Left colon (tissue), 2 donors: ENCODE measurements at places on chromosomes 3 and 15.
A peak's percentile ranks its signal among the peaks of the same experiment; 100 is the strongest.

- peak; percentile 84 for DNase-seq
Measured at GRCh38 chr15:31327669-31328427, 1.2 kb downstream of the KLF13 start.

DNA sequence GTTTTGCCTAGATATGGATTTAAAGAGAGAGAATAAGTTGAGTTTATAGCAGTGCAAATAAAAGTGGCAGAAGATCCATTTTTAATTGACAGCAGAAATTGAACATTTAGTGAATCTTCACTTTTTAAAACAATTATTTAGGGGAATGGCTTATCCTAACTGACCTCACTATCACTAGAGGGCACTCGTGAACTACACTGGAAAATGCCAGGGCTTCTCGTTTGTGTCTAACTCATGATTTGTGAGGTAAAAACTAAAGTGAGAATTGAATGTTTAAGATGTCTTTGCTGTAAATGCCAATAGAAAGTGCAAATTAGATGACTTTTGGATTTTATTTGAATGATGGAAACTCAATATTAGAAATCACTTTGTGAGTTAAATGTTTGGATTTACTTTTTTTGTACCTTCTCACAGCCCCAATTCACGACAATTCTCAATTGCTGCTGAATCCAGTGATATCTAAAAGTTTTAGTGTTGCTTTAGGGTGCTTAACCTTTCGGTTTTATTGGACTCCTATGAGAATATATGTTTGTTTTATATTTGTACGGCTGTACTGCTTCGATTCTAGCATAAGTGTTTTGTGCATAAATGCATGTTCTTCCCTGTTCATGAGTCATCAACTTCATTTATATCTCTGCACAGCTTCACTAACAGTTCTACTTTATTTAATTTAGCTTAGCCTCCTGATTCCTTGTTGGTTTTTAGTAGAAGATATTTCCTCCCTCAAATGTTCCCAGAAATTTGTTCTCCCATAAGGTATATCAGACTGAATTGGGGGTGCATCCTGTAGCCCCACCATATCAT is 462.1 kb downstream of the MFSD1 start:
- no peak for DNase-seq

- DNase-seq: no peak
Measured at GRCh38 chr15:85545185-85545584, 164.8 kb downstream of the AKAP13 start.

GRCh38 chr15:65384505-65384894 is 6.7 kb upstream of the IGDCC3 start:
- no peak for DNase-seq

GRCh38 chr3:52052831-52053306 is 3.5 kb downstream of the DUSP7 start:
- peak; percentile 85 for DNase-seq

DNA sequence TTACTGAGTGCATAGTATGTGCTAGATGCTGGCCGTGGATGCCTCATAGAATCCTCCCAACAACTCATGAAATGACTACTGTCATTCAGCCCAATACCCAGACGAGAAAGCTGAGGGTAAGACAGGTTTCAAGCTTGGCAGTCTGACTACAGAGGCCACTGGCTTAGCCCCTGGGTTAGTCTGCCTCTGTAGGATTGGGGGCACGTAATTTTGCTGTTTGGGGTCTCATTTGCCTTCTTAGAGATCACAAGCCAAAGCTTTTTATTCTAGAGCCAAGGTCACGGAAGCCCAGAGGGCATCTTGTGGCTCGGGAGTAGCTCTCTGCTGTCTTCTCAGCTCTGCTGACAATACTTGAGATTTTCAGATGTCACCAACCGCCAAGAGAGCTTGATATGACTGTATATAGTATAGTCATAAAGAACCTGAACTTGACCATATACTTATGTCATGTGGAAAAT is 1.0 kb upstream of the CCR5 start:
- DNase-seq: no peak

GRCh38 chr3:133670525-133670995 is 8.8 kb upstream of the TOPBP1 start:
- no peak for DNase-seq

- no peak for DNase-seq
Measured at GRCh38 chr15:25793354-25794050, 69.6 kb downstream of the ATP10A start.

DNA sequence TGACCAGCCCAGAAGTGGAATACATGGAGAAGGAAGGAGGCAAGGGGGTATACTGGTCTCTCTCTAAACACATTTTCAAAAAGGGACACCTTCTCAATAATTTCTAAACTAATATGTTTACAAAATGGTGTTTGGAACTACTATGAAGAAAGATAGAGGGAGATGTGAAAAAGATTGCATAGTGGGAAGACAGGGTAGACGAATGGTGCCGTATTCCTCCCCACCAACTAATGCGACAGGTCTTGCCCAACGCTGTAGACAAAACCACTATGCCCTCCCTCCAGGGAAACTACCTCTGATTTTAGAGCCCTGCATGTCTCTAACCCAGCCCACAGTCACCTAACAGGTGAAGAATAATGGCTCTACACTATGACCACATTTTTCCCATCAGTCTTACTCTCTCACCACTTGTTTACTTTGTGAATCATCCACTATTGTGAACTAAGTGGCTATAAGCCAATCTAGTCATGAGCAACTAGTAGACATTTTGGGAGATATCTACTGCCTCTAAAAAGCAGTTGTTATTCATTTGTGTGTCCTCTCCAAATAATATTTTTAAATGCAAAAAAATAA is 108.2 kb upstream of the UBE2E2 start:
- DNase-seq: no peak

DNA sequence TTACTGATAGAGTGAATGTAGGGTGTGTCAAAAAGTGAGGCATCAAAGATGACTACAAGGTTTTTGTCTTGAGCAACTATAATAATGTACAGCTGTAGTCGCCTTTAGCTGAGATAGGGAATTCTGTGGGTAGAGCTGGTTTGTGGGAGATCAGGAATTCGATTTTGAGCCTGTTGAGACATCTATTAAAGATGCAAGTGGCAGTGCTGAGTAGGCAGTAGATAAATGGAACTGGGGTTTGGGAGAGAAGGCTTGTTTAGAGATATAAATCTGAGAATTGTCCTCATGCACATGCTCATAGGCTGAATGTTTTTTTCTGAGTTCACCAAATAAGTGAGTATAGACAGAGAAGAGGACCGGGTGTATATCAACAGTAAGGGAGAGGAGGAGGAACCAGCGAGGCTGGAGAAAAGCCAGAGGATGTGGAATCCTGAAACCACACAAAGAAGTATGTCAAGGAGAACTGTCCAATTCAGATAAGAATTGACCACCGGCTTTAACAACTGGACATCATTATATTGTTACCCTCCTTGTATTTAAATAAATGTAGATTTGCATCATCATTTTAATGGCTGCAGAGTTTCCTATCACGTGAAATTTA is 146.0 kb upstream of the TNIK start:
- no peak for DNase-seq

- DNase-seq: no peak
Measured at GRCh38 chr3:59321881-59322540, 272.2 kb upstream of the CFAP20DC start.

- DNase-seq: no peak
Measured at GRCh38 chr3:38641461-38642110, 7.9 kb downstream of the SCN5A start.

GRCh38 chr3:55775366-55776154 is 288.5 kb upstream of the WNT5A start:
- DNase-seq: no peak

GRCh38 chr3:110583373-110583935 is 488.2 kb upstream of the NECTIN3 start:
- no peak for DNase-seq

- no peak for DNase-seq
Measured at GRCh38 chr15:94441760-94442159, 210.4 kb downstream of the MCTP2 start.

- no peak for DNase-seq
Measured at GRCh38 chr3:187957165-187957581, 196.8 kb upstream of the LPP start.

DNA sequence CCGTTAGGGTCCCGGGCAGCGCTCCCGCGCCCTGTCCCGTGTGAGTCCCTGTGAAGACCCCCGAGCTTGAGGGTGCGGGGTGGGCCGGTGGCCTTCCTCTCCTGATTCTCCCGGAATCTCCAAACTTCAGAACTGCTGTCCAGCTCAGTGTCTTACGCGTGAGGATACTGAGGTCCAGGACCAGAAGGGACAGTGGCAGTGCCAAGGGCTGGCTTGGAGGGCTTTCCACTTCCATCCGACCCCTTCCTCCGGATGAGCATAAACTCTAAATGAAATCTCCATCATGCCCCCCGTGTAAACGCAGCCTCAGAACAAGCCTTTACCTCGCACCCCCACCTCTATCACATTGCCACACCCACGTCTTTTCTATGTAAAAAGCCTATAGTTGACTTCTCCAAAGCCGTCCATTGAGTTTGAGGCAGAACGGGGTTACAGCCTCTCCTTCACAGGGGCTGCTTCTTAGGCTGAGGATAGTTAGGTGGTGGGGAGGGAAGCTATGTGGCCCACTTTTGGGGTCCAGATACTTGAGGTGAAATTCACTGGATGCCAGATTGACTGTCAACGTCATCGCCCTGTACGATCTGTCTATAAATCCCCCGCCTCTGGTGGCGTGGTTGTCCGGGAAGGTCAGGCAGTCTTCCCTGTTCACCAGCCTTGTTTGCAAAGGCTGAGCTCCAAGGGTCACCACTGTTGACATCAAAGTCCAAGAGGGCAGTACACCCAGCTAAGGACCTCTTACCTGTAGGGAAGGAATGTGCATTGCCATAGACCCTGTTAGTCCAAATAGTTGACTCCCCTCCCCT is 1.1 kb downstream of the EDEM1 start:
- peak; percentile 51 for DNase-seq

DNA sequence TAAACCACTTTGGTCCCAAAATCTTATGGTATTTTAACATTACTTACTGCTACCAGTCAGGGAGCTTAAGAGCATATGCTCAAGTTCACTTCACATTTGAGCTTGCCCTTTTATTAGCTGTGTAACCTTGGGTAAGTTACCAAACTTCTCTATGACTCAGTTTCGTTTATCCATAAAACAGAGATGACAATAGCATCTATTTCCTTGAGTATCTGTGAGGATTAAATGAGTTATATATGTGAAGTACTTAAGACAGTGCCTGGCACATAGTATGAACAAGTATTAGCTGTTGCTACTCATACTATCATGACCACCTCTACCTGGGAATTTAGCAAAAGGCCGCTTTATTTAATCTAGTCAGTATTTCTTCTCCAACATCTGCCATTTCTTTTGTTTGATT is 5.9 kb downstream of the ATOSA start:
- DNase-seq: no peak

GRCh38 chr3:48440590-48440958 is 517 bp downstream of the TMA7 start:
- DNase-seq: no peak

GRCh38 chr3:124203292-124203691 is 211.4 kb upstream of the ROPN1 start:
- no peak for DNase-seq

GRCh38 chr3:148280623-148281242 is 417.0 kb upstream of the AGTR1 start:
- DNase-seq: no peak

GRCh38 chr3:17742880-17743657 is 638 bp upstream of the TBC1D5 start:
- no peak for DNase-seq

DNA sequence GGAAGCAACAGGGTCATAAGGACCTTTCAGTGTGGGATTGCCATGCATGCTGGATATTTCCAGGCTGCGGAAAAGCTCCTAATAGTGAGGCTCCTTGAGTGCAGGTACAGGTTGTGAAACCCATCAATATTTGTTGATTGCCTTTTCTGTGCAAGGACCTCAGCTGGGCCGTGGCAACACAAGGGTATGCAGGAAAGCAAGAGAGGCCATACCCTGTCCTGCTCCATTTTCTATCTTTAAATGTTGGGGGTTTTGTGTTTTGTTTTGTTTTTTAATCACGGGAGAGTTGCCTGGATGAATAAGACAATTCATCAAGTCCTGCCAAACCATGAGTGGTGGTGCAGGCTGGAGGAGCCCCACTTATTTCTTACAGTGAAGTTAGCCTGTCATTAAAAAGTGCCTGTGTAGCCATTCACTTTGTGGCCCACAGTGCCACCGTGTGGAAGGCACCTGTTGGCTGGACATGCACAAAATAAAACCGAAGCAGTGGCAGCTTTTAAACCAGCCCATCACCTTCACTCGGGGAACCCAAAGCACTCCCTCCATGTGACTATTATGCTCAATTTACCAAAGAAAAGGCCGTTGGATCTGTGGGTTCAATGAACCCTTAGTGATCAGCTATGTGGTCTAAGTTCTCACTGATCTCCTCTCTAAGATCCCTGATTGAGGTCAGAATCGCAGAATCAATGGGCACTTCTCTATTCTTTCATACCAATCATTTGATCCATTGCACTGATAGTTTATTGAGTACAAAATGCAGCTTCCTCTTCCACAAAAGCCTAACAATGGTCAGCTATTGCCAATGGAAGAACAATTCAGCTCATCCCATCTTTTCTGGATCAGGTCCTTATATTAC is 42.2 kb downstream of the CLDN18 start:
- peak; percentile 43 for DNase-seq

DNA sequence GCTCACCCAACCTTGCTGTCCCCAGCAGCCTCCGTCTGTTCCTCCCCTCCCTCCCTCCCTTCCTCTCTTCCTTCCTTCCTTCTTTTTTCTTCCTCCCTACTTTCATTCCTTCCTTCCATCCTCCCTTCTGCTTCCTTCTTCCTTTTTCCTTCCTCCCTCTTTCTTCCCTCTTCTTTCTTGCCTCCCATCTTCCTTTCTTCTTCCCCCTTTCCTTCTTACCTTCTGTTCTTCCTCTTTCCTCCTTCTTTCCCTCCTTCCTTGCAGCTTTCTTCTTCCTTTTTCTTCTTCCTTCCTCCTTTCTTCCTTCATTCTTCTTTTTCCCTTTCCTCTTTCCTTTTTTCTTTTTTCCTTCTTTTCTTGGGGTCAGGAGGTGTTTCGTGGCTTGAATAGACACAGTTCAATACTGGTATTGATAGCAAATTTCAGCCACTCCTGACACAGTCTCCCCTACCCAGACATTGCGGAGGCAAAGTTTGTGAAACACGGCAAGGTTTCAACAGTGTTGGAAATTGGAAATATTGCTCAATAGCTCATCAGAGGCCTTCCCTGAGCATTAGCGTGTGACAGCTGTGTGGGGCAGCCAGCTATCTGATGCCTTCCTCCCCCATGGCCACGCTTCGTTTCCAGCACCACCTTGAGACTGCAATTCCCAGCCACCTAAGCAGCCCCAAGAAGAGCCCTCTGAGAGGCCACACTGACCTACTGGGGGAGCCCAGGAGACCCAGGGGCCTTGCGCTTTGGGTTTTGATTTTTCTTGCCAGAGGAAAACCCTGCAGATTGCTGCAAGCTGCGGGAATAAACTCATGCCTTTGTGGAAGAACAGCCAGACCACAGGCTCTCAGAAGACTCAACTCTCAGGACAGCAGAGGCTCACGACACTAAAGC is 82.2 kb downstream of the KLF15 start:
- no peak for DNase-seq

DNA sequence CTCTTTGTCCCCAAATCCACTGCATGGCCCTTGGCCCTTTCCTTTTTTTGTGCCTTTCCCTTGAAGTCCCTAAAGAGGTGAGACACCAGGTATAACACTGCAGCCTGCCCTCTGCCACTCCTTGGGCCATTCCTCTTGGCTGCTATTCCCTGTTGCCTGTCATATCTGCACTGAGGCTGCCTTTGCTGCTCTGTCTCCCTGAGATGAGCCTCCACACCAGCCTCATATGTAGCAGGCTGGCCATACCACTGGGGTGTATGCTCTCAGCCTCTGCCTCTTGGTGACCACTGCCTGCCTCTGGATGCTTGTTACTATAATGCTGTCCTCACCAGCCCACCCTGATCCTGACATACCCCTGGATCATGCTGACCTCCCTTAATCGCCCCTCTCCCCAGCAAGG is 252.0 kb downstream of the CLSTN2 start:
- no peak for DNase-seq
